ENCODE measurements at places on chromosomes 13 and 19.

- no peak for DNase-seq
Measured at GRCh38 chr13:37490176-37490779, 108.3 kb downstream of the POSTN start.

- no peak for DNase-seq
Measured at GRCh38 chr19:4494691-4495064, 22.6 kb downstream of the HDGFL2 start.

- no peak for DNase-seq
Measured at GRCh38 chr13:113034451-113035212, 65.6 kb downstream of the MCF2L start.

GRCh38 chr13:35681685-35682084, 205.2 kb upstream of the MAB21L1 start:
- no peak for DNase-seq

DNA sequence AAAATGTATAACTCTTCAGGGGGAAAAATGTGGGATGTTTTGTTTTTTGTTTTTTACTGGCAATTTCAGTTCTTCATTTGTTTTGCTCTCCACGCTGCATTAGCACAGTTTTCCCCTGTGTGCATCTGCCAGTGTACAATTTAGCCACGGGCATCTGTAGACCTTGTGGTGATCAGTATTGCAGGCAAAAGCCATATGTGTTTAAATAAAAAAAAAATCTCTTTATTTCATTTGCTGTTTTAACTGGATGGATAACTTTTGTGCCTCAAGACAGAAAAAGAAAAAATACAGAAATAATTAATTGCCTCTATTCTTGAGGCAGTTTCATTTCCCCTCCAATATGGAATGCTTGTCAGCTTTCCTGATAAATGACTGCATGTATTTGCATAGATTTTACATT, 7.9 kb upstream of the MAB21L1 start:
- DNase-seq: no peak

GRCh38 chr13:59978862-59979261, 184.9 kb downstream of the DIAPH3 start:
- DNase-seq: no peak

GRCh38 chr19:48311384-48311783, 14.0 kb upstream of the EMP3 start:
- DNase-seq: no peak

DNA sequence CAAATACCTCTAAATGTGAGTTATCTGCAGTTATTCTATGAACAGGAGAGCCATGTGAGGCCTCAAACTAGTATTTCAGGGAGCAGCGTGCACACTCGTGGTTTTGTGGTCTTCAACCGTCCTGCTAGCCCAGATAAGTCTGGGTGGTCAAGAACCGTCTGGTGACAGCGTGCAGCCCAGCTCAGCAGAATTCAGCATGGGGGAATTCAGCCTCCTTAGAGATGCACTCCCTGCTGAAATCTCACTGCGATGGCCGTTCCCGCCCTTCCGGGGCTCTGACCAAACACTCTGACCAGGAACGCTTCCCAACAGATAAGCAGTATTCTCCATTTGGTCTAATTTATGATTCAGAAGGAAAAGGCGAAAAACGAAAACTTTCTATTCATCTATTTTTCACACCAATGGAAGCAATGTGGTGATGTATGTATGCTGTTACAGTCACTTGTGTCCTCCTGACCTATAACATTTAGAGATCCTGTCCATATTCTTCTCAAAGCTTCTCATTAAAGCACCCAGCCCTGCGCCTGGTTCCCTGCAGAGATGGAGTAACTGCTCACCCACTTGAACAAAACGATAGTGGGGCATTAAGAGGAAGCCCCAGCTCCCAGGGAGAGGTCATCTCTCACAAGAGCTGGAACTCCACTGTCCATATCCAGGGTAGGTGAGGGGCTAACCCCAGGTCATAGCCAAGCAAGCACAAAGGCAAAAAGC, 2.9 kb downstream of the ANKRD27 start:
- no peak for DNase-seq

DNA sequence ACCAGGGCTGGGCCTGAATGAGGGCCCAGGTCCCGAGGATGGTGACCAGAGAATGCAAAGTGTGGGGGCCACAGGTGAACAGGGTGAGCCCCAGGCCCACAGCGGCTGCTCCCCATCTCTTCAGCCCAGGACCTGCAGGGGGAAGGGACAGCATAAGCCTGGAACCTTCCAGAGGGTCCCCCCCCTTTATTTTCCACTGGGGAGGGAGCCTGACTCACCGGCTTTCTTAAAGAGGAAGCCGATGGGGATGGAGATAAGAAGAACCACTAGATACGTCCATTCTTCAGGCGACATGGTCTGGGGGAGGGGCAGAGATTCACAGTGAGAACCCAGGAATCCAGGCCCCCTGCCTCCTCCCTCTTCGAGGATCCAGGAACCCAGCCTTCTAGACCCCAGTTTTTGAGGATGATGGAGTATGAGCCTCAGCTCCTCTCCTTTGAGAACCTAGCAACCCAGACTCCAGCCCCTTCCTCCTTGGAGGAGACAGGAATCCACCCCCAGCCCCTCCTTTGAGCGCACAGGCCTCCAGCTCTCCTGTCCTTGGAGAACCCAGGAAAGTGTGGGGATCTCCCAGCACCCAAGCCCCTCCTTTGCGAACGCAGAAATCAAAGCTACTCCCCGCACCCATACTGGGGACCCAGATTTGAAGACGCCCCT, 1.0 kb downstream of the MBOAT7 start:
- DNase-seq: peak; percentile 58

DNA sequence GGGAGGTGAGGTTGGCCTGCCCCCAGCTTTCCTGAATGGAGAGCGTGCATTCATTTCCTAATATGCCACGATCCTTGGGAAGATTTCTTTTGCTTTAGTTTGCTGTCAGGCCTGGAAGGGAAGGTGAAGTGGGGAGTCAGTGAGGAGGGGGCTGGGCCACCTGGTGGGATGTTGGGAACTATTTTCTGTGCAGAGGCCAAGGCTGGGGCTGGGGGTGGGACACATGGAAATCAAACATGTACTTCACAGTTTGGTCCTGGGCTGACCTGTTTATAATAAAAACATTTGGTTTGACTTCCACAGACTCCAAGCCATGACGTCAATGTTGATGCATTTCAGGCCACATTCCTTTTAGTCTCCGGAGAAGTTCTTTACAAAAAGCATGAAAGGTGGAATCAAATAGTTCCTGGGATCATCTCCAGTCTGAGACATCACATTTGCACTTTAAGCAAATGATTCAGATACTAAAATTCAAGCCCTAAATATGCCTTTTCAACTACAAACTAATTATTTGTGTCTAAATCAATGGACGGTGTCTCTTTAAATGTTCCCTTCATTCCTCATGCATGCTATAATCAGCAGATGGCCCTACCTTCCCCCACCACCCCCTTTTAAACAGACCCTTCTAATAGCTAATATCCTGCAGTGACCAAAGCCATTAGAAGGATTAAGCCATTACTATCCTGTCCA, 41.5 kb upstream of the MEDAG start:
- DNase-seq: no peak

DNA sequence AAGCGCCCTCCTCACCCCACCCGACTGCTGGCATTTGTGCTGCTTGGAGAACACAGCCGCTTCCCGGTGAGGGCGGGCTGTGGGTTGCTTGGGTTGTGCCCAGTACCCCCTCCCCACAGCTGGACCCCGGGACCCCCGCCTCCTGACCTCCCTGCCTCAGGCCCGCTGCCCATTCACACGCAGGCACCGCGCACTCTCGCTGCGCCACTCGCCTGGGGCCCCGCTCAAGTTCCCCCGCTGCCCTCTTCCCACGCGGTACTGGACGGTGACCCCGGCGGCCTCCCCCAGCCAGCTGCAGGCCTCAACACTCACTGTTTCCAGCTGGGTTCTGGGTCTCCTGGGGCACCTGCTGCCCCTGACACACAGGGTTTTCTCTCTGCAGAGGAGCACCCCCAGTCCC, 16.4 kb downstream of the PLEKHJ1 start:
- DNase-seq: no peak

GRCh38 chr13:24223341-24224231, 63.1 kb downstream of the SPATA13 start:
- peak; percentile 7 for DNase-seq

- DNase-seq: peak; percentile 87
Measured at GRCh38 chr19:46529622-46530451, 34.2 kb upstream of the PNMA8B start.

- no peak for DNase-seq
Measured at GRCh38 chr13:95643936-95644598, 439 bp downstream of the DZIP1 start.

DNA sequence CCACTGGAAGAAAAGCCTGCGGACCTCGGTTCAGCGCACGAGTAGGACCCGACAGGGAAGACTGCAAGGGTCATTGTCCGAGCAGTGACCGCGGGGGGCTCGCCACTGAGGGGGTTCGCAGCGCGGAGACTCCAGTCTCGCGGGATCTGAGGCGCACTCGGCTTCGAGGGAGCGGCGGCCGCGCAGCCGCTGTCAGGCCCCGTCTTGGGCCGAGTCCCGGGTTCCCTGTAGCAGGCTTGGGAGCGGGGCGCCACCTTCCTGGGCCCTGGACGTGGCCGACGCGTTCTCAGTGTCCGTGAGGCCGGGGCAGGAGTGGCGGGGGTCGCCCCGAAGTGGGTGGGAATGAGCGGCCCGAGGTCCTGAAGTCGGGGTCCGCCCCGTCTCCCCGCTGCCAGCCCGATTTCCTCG, 474 bp upstream of the FAM174C start:
- DNase-seq: no peak

DNA sequence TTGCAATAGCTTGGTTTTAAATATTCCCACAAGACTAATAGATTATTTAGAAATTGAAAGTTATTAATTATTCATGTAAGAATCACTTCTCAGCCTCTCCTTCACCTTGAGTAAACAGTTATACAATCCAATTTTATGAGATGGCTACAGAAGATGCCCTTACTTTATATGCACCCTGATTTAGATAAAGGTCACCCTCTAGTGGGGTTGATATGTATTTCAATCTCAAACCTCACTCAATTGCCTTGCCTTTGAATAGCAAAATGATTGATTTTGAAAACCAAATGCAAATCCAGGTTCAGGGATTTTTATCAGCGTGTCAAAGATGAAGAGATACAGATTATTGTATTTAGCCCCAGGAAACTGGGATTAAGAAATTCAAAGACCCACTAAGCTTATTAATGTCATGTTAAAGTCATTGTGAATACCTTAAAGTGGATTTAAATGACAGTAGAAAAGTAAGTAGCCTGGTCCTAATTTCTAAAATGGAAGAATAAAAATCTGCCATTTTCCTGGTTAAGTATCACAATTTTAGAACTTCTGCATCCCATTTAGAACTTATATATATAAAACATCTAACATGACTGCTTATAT, 305.1 kb downstream of the ITGBL1 start:
- DNase-seq: no peak

DNA sequence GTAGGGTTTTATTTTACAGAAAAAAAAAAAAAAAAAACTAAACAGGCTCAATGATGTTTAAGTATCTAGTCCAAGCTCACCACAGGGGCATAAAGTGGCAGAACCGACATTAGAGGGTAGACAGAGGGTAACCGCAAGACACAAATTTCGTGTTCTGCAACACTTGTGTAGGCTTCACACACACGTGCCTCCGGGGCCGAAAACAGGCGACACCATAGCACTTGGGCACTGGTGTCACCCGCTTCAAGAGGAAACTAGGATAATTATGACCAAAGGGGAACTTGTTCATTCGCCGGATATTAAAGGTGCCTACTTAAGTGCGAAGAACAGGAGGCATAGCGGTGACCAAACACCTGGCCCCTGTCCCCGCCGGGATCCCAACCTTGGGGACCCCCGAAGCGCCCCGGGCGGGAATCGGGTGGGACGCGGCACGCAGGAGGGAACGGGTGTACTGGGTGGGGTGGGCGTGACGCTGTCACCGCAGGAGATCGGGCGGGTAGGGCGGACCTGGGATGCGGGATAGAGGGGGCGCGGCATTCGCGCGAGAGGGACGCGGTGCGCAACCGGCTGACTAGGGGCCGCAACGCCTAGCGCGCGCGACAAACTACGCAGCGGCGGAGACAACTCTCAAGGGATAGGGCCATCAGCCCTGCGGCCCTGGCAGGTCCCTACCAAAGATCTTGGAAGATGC, 558 bp downstream of the MZT1 start:
- peak; percentile 38 for DNase-seq

DNA sequence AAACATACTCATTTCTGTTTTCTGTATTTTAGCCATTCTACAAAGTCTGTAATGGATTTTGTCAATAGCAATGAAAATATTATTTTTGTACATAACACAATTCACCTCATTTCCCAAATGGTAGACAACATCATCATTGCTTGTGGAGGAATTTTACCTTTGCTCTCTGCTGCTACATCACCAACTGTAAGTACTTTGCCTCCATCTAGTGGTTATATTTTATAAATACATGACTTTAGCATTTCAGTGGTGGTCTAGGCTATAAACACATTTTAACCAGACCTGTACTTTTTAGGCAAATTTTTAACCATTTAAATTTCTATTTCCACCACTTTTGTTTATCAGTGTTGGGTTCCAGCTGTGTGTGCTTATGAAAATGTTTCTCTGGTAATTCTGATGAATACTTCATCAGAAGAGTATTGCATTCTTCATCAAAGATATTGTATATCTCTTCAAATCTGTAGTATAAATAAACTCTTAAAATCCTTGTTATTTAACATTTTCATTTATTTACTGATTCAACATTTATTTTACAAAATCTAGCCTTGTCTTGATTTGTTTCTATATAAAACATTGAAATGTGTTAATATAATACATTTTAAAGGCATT, 222.4 kb downstream of the NBEA start:
- no peak for DNase-seq

DNA sequence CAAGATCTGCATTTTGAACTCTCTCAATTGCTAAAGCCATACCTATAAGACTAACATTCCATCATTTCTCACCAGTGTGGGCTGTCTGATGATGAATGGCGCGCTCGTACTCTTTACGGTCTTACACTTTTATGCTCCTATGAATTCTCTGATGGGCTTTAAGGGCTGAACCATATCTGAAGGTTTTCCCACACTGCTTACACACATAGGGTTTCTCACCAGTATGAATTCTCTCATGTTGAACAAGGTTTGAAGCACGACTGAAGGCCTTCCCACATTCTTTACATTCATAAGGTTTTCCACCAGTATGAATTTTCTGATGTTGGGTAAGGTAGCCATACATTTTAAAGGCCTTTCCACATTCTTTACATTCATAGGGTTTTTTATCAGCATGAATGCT, 18.8 kb upstream of the ZNF607 start:
- no peak for DNase-seq
